ENCODE measurements at places on chromosomes 6 and 20.

- DNase-seq, result no peak
Measured at GRCh38 chr6:1906014-1906413, 296.3 kb downstream of the FOXC1 start.

DNA sequence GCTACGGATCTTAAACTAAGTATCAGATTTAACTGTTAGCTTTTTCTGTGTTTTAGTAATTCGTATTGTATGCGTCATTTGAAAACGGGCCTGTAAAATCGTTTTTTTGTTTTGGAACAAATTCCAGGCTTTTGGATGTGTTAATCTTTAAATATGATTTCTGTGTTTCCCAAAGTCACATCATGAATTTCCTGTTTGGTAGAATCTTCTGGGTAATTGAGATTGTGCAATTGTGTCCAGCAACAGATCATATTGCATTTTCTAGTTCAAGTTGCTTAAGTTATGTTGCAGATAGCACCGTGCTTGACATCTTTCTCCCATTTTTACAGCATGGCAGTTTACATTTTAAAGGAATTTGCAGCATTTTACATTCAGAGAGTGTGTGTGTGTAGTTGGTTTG lies 1.9 kb downstream of the MAPK14 start:
- DNase-seq, result no peak

DNA sequence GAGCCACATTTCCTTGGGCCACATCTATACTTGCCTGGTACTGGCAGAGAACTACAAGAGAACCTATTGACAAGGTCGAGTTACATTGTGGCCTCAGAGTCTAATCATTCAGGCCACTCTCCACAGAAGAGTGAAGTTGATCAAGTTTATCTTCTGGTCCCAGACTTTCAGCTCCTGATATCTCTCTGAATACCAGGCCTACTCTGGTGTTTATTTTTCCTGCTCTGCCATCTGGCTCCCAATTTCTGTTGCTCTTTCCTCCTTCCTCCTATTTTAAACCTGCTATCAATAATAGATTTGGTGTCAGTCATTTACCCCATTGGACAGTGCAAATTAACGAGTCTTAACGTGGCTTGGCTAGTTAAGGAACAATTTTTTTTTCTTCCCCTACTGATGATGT lies 46.6 kb downstream of the SCGN start:
- DNase-seq, result no peak

GRCh38 chr20:59151391-59151790 lies 12.2 kb upstream of the ZNF831 start:
- no peak for DNase-seq

- no peak for DNase-seq
Measured at GRCh38 chr6:6812427-6812826, 223.9 kb downstream of the LY86 start.

DNA sequence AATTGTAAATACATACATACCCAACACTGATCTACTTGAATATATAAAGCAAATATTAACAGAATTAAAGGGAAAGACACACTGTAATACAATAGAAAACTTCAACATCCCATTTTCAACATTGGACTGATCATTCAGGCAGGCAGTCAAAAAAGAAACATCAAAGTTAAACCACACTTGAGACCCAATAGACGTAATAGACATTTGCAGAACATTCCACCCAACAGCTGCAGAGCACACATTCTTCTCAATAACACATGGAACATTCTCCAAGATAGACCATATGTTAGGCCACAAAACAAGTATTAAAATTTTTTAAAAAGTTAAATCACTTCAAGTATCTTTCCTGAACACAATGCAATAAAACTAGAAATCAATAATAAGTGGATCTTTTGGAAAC lies 698.2 kb downstream of the COL12A1 start:
- DNase-seq, result no peak

- DNase-seq, result no peak
Measured at GRCh38 chr6:162442687-162443086, 284.9 kb downstream of the PRKN start.

- DNase-seq, result no peak
Measured at GRCh38 chr6:71222671-71223070, 65.9 kb upstream of the OGFRL1 start.

DNA sequence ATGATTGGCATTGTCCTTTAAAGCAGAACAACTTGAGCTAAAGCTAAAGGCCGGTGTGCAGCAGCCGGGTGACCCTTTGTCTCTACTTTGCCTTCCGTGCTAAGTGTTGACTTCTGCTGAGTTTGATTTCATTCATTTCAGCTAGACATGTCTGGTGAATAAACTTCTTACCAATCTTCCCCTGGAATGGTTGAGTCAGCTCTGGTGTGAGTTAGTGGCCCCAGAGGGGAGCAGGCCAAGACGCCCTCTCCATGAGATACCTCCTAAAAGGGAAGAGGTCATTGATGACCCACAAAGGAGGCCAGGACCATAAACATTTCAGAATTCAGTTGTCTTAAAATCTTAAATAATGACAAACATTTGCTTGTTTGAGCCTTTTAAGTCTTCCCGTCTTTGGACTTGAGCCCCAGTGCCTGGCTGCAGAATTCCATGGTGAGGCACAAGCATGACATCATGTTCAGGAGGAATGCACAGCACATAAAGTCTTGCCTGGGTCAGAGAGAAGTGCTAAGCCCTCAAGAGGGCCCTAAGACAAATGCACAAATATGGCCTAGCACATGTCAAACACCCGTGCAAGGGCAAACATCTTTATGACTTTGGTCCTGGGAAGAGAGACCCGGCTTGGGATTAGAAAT lies 96.3 kb upstream of the NEDD9 start:
- DNase-seq, result no peak

DNA sequence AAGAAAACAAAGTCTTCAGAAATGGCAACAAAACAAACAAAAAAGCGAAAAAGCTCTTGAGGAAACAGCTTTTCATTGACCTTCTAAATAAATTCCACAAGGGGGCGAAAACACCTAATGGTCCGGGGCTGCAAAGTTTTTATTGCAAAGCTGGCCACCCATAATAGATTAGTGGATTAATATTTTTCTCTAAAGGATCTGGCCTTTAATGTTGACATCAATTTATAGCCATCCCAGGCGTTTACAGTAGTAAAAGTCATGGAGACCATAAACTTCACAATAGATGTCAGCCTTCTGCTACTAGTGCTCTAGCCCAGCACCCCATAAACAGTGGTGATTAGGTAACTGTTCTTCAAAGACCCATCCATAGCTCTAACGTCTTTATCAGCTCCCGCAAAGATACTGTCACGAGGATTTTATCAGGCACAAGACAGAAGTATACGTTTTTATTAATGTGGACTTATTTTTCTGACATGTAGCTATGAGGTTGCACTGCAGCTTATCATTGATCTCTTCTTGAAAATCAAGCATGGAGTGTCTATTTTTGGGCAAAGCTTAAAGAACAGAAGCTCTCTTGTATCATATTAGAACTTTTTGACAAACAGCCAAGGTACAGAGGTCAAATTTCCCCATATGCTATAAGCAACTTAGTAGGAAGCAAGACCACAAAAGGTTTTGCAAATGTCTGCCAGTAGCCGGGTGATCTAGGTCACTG lies 4.7 kb downstream of the CITED2 start:
- peak; percentile 56 for DNase-seq

DNA sequence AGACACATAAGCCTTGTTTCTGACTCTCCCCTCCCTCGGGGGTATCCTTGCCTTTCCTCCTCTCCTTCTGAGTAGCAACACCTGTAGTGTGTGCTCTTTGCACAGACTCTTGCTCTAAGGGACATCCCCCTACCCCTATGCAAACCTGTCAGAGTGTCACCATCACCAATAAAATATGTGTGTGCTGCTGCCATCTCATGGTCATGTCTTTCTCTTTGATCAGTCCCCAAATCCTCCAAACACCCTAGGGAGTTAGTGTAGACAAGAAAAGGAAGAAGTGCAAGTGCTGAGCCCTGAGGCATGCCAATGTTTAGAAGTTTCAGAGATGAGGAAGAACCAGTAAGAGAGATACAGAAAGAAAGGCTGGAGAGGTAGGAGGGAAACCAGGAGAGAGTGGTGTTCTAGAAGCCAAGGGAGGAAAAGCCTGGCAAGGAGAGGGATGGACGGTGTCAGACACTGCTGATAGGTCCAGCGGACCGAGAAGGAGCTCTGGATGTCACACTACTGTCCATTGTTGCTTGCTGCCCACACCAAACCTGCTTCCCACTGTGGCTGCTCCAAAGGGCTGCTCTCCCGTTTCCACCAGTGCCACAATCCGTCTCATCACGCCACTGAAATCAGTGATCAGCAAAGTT lies 16.4 kb downstream of the TRMT6 start:
- peak; percentile 20 for DNase-seq

DNA sequence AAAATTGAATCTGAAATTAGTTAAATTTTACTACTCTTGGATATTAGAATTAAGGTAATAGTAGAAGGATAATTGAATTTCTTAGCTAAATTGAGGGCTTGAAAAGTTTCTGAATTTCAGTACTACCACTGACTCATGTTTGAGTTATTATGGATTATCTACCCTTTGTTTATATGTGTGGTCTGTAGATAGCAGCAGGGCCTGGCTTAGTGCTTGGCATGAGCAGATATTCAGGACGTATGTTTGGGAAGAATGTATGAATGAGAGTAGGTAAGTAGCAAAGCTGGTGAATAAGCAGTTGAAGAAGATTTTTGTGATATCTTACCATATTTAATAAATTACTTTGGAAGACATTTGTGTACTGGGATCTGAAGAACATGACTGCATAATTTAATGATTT lies 152.7 kb downstream of the MACROD2 start:
- no peak for DNase-seq

- DNase-seq, result no peak
Measured at GRCh38 chr20:34033903-34034302, 40.2 kb downstream of the RALY start.

- DNase-seq, result no peak
Measured at GRCh38 chr20:64229507-64230061, 26.0 kb upstream of the PCMTD2 start.

DNA sequence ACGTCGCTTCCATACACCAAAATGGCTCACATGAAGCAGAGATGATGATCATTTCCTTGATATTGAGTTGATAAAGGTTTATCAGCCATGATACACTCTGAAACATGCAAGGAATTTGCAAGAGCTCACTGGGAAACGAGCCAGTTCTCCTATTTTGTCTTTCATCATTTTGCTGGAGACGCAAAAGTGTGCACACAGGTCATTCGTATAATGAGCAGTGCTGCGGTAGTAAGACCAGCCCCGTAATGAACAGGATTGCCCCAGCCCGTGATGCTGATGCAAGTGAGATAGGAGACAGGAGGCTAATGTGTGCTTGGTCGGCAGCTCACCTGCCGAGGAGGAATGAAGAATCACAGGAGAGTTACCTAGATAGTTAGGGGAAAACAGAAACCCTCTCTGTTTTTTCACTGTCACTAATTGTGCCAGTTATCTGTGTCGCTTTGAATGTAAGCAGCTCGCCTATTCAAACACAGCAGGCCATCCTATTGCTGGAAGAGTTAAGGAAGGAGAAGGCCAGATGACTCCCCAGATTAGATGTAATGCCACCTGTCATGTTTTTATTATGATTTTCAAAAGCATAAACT lies 391.8 kb downstream of the SAMD5 start:
- no peak for DNase-seq

GRCh38 chr6:81748994-81749393 lies 3.5 kb downstream of the TENT5A start:
- DNase-seq, result no peak

- peak; percentile 87 for DNase-seq
Measured at GRCh38 chr6:83065511-83066192, at the start of gene UBE3D. UBE3D (minus strand) TSS chr6:83065841; CDS start chr6:83065718, 123 bp downstream.

GRCh38 chr20:13212750-13213149 lies 8.3 kb upstream of the ISM1 start:
- DNase-seq, result no peak

DNA sequence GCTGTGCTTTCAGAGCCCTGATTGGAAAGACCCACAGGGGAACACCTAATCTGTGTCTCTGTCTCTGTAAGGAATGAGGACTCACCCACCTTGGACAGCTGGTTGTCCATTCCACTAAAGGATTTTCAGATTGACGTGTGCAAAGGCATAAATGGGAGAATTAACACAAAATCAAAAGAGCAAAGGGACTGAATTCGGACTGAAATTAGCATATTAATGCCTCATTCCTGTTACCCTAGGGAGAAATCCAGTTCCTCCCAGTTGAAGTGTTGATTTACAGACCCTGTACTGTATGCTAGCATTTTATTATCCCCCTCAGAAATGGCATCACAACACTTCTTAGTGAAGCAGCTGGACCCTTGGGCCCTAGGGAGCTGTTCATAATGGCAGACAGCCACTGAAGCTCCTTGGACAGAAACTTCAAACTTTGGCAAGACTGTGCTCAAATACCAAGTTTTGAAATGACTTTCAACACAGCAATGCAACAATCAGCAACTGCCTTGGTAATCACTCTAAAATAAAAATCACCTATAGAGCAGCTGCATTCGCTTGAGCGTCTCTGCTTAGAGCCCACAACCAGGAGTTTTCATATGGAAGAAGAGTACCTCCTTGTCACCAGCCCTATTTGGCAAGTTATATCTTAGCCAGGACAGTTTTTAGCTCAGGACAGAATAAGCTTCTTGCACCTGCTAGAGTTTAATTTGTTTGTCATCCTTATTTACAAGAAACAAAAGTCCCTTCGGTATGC lies 118.1 kb downstream of the TRDN start:
- no peak for DNase-seq

All from MM.1S (cell line).